Stimulated activated CD8-positive, alpha-beta memory T cell treated with anti-CD3 and anti-CD28 coated beads, Interleukin-4, amount 100 ng/mL, for 1 hour (primary cell): ENCODE measurements at places on chromosomes 13 and 19.

DNA sequence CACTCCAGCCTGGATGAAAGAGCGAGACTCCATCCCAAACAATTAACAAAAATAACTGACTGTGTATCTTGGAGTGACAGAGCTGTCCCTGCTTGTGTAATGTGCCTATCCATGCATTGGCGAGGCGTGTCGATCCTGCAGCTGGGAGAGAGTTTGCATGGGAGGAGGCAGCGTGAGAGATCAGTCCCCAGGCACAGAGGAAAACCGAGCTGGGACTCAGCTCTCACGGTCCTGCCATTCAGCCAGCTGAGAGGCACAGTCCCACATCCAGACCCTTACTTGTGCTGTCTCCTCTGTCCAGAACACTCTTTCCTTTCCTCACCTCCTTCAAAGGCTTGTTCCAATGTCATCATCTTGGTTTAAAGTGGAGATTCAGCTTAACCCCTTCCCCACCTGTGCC lies 11.9 kb upstream of the SULT2B1 start:
- no peak for DNase-seq

DNA sequence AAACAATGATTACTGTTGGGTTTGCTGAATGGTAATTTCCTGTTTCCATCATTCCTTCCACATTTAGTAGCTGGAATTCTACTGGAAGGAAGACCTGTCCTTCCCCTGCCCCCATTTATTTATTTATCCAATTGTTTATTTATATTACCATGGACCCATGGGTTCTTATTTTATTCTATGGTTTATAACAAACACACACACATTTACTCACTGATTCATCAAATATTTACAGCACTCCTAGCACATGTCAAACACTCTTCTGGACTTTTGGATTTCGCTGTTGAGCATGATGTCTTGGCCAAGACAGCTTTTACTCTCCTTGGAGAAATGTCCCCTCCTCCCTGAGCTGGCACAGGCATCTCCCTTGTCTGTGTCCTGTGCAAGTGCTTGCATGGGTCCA lies 227.8 kb upstream of the MAB21L1 start:
- no peak for DNase-seq

DNA sequence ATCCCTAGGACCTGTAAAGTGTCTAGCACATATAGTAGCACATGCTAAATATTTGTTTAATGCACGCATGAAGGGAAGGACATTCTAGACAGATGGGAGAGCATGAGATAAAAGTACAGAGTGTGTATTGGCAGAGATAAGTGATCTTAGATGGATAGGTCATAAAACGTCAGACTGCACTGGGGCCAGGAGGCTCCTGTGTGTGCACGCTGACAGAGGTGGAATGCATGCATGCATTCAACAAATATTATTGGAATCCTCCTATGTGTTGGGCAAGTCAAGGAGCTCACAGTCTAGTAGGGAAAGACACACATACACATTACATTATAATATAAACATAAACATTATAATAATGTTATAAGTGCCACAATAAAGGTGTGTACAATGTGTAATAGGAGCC lies 73.3 kb downstream of the FGF9 start:
- DNase-seq: no peak

GRCh38 chr19:50205681-50206138 lies 2.3 kb downstream of the MYH14 start:
- DNase-seq: no peak

DNA sequence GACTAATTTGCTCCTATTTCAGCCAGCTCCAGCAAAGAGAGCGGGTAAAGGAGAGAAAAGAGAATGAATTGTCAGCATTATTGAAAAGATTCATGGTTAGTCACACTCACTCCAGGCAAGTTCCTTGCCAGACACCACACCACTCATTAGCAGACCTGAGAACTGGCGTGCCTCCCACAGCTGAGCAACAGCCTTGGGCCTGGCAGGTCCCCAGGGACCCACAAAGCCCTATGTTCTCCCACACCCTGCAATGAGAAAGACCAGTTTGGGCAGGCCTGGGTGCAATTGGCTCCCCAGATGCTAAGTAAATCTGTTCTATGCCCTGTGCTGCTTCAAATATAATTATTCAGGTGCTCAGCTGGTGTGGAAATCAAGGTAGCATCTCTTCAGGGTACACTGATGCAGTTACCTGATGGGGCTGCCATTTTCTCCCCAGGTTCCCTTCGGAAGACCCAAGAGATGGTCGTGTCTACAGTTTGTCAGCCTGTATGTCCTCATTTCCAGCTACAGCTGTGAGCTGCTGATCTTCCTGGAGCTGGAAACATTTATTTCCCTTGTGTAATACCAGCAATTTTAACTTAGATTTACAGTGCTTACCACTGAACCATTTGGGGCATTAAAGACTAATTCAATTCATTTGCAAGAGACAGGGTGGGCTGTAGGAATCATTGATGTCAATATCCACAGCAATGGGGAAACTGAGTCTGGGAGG lies 405.0 kb downstream of the COG6 start:
- no peak for DNase-seq

GRCh38 chr13:65378943-65379519 lies 1851.1 kb downstream of the PCDH9 start:
- no peak for DNase-seq

DNA sequence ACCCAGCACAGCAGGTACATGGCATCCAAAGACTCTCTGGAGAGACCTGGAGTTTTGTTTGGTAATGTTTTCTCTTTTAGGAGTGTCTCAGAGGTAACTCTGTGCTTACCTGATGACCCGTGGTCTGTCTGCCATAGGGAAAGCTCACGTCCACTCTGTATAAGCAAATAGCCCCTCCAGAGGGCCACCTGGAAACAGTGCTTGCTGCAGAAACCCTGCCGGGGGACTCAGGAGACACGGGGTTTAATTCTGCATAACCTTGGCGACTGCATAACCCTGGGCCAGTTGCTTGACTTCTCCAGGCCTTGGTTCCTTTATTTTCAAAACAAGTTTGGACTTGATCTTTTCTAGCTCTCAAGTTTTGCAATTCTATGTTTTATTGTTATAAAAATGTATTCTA lies 187.2 kb upstream of the SOX1 start:
- DNase-seq: no peak

DNA sequence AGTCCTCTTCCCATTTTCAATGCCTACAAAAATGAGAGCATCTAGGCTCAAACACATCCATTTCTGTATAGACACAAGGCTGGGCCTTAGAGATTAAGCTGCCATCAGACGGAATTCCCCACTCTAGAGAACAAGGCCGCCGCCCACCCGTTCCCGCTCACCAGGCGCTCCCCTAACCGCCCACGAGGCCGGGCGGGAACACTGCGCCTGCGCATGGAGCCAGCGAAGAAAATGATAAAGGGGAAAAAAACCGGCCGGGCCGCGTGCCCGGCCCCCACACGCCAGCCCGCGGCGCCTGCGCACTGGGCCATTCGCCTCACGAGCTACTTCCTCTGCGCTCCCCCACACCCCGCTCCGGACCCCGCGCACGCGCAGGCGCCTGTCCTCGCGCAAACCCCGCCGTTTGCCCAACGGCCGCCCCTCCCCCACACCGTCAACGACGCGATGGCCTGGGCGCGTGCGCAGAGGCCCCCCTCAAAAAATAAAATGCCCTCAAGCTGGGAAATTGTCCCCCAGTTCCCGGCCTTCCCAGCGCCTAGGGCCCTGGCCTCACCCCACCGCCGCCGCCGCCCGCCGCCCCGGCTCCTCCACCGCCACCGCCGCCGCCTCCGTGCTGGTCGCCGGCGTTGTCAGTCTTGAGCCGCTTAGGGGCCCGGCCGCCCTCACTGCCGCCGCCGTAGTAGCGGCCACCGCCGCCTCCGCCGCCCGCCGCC lies 483 bp downstream of the HNRNPL start:
- DNase-seq: peak; percentile 98

GRCh38 chr13:103692442-103692841 lies 626.2 kb upstream of the SLC10A2 start:
- DNase-seq: no peak

DNA sequence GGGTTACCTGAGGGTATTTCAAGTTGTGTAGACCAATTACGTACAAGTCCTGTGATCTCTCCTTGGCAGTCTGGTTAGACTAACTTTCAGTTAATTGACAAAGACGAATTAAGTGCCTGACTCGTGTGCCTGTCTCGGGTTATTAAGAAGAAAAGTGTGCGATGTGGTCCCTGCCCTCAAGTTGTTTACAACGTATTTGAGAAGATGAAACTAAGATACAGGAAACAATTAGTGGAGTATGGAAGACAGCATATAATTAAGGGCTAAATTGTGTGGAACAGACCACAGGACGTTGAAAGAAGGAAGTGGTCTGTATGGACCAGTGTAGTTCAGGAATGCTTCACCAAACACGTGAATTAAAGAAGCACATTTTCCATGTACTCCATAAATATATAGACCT lies 49.2 kb downstream of the KLF5 start:
- no peak for DNase-seq

- DNase-seq: no peak
Measured at GRCh38 chr19:10292789-10293636, 3.3 kb downstream of the ICAM5 start.

DNA sequence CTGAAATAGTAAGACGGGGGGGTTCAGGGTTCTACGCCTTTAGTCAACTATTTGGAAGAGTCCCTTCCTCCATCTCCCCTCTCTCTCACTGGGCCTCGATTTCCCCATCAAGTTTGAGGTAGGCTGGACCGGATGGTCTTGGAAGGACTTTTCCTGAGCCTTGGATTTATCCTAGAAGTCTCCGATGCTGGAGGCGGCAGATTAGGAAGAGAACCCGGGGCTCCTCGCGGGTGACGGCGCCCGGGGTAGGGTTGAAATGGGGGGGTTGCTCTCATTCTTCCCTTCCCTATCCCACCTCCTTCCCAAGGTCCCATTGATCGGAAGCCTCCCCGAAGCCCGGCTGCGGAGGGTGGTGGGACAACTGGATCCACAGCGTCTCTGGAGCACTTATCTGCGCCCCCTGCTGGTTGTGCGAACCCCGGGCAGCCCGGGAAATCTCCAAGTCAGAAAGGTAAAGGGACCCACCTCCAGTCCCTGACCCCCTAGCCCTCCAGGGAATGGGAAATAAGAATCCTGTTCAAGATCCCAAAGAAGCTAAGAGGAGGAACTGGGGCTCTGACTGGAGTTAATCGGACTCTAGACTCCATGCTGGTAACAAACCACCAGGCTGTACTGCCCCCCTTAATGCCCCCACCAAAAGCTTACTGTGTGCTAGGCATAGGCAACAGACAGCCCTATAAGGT lies 781 bp downstream of the QPCTL start:
- DNase-seq: peak; percentile 65
